Activated T-helper 1 cell treated with anti-CD3 and anti-CD28 coated beads, Interleukin-2, amount 50 U/mL, for 16 hours (primary cell): ENCODE measurements at places on chromosomes 7 and 10.
A peak's percentile ranks its signal among the peaks of the same experiment; 100 is the strongest.

- peak; percentile 65 for DNase-seq
Observed at GRCh38 chr7:50335795-50336754, 31.6 kb downstream of the IKZF1 start.

DNA sequence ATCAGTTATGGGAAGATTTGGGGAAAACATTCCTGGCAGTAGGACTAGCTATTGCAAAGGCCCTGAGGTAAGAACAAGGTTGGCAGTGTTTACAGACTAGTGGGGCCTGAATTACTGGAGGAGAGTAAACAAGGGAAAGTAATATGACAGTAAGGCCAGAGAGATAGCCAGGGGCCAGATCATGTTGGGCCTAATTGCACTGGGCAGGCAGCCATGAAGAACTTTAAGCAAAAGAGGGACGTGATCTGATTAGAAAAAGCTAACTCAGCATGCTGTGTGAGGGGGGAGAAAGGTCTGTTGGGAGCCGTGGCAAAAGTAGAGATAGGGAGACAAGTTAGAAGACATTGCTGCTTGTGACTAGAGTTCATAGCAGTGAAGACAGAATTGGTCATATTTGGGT is 9.2 kb downstream of the NUP42 start:
- no peak for DNase-seq

GRCh38 chr10:108662975-108663374 is 1260.3 kb downstream of the XPNPEP1 start:
- no peak for DNase-seq

DNA sequence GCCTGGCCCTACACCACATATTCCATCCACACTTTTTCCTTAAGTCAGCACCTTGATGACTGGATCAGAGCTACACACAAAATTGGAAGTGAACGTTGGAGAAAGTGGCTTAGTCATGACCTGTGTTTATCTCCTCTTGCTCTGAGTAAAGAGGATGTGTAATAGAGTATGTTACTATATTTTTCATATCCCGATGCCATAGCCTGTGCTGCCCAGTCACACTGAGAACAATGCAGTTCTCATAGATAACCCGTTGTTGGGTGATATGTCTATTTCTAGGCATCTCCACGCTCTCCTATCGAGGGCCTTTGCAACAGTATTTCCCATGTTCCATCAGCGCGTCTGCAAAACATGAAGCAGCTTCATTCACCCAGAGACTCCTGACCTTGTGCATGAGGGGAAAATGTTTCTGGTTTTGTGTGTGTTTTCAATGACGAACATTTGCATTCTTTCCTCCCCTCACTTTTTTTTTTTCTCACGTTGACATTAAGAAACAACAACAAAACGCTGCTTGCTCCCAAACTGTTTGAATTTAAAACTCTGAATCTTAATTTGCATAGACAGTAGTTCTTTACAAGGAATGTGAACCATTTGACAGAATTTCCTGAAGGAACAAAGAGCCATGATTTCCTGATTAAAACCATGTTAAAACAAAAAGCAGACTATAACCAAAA is 43.4 kb downstream of the GRK5 start:
- no peak for DNase-seq

DNA sequence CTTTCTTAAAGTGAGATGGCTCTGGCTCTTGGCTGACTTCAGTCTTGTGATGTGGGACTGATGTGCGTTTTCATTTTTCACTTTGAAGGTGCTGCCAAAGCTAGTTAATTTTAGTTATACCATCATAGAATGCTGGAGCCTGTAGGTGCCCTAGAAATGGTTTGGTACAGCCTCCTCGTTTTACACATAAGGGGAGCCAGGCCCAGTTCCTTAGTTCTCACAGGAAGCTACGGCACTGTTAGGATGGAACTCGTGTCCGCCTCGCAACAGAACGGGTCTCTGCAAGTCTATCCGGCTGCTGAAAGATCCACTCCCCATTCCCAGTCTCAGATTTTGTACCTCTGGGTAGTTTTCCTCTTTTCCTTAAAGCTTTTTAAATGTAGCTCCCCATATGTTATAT is 173.2 kb upstream of the PRPS1L1 start:
- no peak for DNase-seq

DNA sequence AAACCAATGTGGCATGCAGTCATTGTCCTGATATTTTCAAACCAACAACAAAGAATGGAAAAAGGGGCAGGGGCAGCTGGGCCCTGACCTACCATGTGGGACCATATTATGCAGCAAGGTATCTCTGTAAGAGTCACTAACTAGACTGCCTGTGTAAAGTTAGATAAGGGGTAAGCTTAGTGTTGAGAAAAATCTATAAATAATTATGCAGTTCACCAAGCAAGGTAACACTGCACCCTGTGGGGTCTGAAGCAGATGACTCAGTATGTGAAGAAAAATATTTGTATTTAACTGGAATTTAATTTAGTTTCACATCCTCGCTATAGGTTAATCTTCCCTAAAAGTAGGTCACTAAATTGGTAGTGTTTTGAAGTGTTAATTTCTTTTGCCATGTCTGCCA is 99.3 kb downstream of the PPP1R3A start:
- no peak for DNase-seq

GRCh38 chr7:14047709-14048399 is 58.4 kb upstream of the ETV1 start:
- no peak for DNase-seq

GRCh38 chr10:70191972-70192305 is 21.6 kb upstream of the SAR1A start:
- no peak for DNase-seq

DNA sequence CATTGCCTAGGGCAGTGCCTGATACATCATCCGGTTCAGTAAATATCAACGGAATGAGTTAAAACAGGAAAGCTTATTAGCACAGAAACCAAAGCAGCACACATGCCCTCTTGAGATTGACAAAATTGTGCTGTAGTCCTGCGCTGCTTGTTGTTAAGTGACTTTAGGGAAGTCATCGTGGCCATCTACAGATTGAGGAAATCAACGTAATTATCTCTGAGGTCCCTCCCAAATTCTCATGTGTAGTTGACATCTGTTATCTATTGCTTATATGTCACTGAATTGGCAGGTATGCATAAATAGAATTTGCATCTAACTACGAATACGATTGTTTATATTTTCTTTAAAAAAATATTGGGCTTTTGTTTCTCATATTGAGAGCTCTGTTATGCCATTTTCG is 3.5 kb upstream of the GNB2 start:
- no peak for DNase-seq

DNA sequence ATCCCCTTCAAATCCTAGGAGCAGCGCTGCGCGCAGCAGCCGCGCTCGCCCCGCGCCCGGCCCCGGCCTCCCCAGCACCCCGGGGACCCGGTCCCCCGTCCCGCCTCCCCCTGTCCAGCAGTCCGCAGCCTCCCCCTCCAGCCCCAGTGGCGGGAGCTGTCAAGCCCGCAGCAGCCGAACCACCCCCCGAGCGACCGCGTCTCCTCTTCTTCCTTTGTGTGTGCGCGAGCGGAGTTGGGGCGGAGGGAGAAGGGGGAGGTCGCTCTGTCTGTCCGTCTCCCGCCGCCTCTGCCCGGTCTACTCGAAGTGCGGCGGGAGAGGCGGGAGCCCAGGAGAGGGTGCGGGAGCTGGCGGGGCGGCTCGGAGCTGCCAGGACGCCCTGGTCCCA is 375 bp upstream of the CHN2 start:
- DNase-seq, result no peak

GRCh38 chr10:10855151-10855581 is 162.5 kb upstream of the CELF2 start:
- DNase-seq, result no peak
